ENCODE measurements at places on chromosomes 16 and 17.

DNA sequence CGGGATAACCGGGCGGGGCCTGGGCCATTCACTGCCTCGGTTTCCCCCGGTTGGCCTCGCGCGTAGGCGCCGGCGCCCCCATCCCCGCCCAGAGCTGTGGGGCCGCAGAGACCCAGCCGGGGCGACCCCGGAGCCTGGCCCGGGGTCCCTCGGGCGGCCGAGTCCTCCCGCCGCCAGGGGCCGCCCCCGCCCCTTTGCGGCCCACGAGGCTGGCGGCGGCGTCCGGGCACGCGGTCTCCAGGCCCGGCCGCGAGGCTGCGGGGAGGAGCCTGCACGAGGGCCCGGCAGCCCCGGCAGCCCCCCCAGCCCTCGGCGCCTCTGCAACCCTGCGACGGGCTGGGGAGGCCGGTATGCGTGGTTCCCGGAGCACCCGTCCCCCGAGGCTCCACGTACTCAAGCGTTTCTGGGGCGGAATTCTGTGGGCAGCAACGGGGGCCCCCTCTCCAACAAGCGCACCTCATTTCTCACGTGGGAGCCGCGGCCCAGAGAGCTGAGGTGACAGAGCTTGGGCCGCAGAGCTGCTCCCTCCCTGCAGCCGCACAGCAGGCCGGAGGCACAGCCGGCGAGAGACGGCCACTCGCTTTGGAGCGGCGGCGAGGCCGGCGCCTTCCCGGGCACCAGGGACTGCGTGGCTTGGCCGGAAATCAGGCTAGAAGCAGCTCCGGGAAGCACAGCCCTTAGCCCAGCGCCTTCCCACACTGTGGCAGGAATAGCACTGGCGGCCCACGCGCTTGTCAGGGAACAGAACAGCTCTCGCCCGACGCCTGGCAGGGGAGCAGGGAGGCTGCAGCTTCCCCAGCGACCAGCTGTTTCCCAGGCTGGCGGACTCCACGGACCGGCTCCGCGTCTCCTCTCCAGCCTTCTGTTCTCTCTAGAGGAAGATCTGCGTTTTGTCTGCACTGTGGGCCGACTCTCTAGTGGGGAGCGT, 867 bp upstream of the LIMD2 start:
- no peak for DNase-seq

GRCh38 chr16:80263181-80263823, 277.5 kb upstream of the DYNLRB2 start:
- no peak for DNase-seq

DNA sequence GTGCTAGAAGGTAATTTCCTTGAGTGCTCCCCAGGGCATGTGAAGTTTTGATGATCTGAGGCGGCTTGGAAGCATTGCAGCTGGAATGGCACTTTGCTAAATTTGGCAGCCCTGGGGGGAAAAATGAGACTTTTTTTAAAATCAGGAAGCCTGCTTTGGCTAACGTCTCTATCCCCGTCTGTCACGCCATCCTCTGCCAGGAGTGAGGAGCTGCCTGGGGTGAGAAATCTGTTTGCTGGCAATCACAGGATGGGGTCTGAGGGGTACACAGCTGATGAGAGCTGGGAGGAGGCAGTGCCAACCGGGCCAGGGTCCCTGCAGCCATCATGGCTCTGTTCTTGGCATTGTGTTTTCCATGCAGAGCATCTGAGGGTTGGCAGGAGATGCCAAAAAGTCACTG, 2.0 kb downstream of the ABCC12 start:
- no peak for DNase-seq

DNA sequence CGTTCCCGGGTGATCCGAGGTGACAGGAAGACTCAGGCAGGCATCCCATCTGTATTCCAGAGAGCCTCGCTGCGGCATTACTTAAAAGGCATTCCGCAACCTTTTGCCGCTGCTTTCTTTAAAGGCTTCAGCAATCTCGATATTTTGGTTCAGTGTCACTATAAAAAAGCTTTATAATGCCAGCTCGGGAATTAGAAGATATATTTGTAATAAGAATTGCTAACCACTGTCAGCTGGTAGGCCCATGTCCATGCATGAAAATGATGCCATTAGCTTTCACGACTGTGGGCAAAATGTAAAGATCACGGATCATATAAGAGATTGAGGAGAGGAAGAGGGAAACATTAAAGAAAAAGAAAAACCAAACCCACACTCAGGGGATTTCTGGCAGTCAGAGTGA, 578.6 kb upstream of the CDH5 start:
- no peak for DNase-seq

DNA sequence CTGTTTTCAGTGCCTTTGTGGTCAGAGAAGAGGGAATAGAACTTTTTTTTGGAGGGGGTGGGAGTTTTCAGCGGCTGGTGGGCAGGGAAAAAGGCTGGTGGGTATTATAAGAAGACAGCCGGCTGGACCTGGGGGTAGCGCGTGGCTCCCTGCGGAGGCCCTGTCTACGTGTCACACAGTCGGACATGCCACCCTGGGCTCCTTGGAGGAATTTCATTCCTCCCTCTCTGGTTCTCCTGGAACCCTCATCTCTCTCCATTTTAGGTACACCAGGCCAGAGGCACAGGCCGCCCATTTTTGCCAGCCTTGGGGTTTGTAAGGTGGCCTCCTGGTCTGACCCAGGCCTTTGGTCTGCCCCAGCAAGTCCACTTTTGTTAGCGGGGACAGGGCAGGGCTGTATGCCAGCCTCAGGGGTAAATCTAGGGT, 908 bp downstream of the FKBP10 start:
- DNase-seq: no peak

- DNase-seq: no peak
These were observed 71.9 kb downstream of the NXN start for GRCh38 chr17:907725-908124.

GRCh38 chr17:7744416-7744815, 26.9 kb downstream of the DNAH2 start:
- no peak for DNase-seq

- DNase-seq: no peak
These were observed 76.9 kb upstream of the GNG13 start for GRCh38 chr16:877242-878071.

DNA sequence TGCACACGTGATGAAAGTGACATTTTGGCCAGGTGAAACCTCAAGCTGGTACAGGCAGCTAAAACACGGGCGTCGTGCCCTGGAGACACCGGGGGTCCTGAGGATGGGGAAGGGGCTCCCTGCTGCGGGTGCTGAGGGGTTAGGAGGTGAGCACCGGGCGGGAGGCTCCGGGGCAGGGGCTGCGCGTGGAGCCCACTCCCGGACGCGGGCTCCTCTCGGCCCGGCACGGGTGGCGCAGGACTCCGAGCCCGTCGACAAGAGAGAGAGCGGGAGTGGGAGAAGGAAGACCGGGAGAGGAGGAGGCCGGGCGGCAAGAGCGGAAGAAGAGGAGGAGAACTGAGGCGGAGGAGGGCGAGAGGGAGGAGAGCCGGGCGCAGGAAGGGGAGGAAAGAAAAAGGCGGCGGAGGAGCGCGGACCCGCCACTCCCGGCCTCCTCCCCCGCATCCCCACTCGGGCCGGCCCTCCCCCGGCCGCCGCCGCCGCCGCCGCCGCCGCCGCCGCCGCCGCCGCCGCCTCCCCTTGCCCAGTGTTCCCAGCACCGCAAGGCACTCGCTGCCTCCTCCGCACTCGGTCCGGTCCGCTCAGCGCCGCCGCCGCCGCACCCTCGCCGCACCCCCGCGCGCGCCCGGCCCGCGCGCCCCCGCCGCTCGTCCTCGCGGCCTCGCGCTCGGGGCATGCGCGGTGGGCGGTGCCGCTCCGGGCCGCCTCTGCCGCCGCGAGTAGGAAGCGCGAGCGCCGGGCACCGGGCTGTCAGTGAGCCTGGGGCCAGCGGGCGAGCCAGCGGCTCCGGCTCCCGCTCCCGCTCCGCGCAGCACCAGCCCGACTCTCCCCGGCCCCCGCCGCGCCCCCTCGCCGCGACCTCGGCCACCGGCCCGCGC, at the start of gene PRKCA:
PRKCA (plus strand) TSS at position 750 of the 878 bp plus-strand sequence.
- peak; percentile 58 for DNase-seq

DNA sequence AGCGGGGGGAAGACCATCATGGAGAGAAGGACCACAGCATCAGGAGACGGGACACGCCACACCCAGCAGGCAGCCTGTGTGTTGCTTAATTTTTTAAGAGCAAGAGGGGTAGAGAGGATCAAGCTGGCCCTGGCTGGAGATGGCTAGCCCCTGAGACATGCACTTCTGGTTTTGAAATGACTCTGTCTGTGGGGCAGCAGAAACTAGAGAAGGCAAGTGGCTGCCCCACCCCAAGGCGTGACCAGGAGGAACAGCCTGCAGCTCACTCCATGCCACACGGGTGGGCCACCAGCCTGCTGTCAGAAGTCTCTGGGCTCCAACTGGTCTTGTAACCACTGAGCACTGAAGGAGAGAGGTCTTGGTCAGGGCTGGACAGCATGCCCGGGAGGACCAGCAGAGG, 75.5 kb downstream of the SOCS1 start:
- DNase-seq: no peak

- DNase-seq: peak; percentile 47
These were observed at the start of gene ANKRD13B for GRCh38 chr17:29592850-29593551. Gene ANKRD13B (plus strand): TSS chr17:29593132. CDS start chr17:29593622, 490 bp downstream.

DNA sequence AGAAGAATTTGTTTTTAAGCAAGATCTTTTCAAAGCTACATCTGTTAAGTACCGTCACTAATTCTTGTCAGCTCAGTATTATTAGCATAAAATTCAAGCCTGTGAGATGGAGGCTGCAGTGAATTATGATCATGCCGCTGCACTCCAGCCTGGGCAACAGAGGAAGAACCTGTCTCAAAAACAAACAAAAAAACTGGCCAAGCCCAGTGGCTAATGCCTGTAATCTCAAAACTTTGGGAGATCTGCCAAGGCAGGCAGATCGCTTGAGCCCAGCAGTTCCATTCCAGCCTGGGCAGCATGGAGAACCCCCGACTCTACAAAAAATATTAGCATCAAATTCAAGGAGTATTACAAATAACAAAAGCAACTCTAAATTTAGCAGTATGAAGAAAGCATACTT, 88.0 kb downstream of the STXBP4 start:
- no peak for DNase-seq

- DNase-seq: no peak
These were observed 12.3 kb downstream of the SDR42E2 start for GRCh38 chr16:22174642-22175041.

GRCh38 chr17:59391021-59391420, 59.6 kb downstream of the YPEL2 start:
- peak; percentile 44 for DNase-seq

DNA sequence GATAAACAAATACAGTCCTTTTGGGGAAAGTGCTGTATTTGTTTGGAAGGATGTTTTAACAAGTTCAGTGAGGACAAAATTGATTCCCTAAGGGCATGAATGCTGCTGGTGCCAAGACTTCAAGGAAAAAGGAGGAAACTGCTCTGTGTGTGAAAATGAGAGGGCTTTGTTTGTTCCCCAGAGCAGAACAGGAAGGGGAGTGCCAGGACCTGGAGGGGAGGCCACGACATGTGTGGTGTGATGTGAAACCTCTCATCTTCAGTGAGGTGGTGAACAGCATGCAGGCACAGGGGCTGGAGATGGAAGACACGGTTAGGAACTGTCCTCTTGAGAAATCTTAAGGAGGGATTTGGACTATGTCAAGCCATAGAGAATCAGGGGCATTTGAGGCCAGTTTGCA, 46.6 kb upstream of the GRIN2A start:
- no peak for DNase-seq

DNA sequence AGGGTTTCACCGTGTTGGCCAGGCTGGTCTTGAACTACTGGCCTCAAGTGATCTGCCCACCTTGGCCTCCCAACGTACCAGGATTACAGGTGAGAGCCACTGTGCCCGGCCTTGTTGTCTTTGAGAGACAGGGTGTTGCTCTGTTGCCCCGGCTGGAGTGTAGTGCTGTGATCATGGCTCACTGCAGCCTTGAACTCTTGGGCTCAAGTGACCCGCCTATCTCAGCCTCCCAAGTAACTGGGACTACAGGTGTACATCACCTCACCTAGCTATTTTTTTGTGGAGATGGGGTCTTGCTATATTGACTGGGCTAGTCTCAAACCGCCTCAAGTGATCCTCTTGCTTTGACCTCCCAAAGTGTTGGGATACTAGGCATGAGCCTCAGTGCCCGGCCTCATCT, 68.4 kb downstream of the PGS1 start:
- no peak for DNase-seq

DNA sequence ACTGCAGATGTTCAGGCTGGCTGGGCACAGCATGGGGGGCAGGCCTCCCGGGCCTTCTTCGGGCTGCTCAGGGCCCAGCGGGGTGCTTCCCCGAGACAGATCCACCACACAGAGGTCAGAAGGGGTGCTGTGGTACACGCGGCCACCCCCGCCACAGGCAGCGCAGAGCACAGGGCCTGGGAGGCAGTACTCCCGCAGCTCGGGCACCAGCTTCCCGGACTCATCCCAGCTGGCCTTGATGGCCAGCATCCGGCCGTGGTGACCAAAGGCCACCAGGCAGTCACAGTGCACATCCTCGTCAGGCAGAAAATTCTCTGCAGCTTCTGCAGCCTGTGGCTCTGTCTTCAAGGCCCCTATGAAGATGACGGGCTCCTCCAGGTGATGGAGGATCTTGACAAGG, 1.9 kb downstream of the FAAP100 start:
- DNase-seq: no peak

- no peak for DNase-seq
These were observed 8.8 kb downstream of the MMP25 start for GRCh38 chr16:3054965-3055733.

GRCh38 chr17:37607637-37608331, 1.4 kb downstream of the SYNRG start:
- no peak for DNase-seq

- no peak for DNase-seq
These were observed 149.6 kb downstream of the SOX9 start for GRCh38 chr17:72270273-72270924.

DNA sequence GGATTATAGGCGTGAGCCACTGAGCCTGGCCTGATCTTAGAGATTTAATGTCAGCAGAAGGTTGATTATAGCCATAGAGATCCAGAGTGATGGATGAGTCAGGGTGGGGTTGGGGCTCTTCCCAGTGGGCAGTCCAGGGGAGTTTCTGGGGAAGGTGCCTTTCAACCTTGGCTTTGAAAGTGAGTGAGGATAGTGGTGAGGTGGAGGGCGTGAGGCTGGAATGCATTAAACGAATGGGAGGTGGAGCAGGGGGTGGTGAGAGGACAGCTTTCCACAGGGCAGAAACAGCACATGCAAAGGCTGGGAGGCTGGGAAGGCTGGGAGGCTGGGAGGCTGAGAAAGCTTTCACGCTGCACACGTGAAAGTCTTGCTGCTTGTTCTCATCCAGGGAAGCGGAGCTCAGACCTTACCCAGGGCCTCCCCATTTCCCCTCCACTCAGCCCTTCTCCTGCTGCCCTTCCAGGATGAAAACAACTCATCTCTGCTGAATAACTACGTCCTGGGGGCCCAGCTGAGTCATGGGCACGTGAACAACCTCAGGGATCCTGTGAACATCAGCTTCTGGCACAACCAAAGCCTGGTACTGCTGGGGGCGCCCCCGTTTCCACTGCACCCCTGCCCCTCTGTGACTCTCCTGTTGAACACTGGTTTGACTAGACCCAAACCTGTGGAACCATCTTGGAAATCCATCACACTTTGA, 22.3 kb downstream of the ADGRG5 start:
- no peak for DNase-seq
